ENCODE measurements at places on chromosomes 7 and 10.

DNA sequence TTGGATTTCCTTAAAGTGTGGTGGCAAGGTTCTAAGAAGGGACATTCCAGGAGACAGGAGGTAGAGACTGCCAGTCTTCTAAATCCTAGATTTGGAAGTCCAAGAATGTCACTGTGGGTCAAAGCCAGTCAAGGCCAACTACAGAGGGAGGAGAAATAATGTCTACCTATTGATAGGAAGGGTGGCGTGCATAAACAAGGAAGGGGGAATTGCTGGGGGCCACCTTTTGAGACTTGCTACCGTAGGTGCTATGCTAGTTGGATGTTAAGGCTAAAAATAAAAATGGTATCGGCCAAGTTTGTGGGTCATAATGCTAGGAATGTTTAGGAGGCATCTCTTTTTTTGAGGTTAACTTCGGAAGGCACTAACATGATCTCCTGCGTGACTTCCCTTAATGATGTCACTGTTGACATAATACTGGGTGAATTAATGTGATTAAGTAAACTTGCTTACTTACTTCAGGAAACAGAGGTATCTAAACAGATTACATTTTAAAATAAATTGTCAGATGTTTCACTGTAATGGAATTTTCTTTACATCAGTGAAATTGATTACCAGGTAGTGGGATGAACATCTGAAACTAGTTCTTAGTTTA, 4.8 kb downstream of the BTRC start:
- DNase-seq = no peak

DNA sequence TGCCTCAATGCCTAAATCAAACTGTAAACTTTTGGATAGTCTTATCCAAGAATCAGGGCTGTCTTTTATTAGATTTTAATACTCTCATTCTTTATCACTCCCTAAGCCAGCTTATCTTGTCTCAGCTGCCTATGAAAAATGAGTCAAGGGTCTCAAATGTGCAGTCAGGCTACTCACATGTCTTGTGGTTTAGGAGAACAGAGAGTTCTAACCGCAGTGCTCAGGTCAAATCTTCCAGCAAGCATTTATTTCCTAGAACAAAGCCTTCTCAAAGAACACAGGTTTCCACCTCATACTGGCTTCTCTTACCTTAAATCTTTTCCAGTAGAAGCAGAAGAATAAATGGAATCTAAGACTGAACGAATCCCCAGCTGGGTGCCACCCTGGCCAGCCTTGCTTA, 23.5 kb downstream of the HTR5A start:
- DNase-seq = no peak

DNA sequence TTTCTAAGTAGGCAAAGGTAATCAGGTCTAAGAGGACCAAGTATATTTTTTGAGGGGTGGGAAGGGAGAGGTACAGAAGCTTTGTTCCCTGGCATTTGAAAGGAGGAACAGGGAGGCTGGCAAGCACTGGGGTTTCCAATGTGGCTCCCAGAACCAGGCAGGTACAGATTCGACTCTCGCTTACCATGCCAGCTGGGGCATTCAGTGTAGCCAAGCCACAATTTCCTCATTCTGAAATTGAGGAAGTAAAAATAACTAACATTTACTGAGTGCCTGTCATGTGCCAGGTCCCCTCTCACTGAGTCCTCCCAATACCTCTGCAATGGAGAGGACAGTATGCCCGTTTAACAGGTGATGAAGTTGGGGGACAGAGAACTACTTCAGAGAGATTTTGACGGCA, 45.9 kb upstream of the BET1 start:
- DNase-seq = no peak

DNA sequence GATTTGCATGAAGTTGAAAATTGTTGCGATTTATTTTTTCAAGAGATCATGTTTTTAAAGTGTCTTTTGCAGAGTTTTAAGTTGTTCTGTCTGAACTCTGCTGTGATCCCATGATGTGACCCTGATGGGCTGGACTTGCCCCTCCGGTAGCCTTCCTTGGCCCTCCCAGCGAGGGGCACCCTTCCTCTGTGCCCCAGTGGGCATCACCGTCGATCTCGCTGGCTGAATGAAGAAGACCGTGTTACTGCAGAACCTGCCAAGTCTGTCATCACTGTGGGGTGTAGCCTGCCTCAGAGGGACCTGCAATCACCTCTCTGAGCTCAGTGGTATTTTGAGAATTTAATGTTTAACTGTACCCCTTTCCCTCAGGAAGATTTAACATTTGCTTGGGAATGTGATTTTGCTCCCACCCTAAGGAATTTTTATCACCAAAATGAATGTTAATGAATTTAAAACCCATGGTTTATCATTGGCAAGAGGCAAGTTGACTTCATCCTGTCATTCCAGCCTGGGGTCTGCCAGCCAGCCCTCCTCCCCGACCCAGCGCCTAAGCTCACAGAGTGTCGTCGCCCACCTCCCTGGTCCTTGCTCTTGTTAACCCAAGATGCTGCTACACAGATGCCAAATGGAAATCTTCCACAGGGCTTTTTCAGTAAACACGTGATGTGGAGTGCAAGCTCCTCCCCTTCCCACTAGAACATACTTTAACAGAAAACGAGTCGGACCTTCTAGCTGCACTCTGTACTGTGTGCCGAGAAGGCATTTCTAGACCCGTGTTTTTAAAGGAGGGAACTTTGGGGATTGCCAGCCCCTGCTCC, 115.4 kb downstream of the NT5C2 start:
- no peak for DNase-seq

DNA sequence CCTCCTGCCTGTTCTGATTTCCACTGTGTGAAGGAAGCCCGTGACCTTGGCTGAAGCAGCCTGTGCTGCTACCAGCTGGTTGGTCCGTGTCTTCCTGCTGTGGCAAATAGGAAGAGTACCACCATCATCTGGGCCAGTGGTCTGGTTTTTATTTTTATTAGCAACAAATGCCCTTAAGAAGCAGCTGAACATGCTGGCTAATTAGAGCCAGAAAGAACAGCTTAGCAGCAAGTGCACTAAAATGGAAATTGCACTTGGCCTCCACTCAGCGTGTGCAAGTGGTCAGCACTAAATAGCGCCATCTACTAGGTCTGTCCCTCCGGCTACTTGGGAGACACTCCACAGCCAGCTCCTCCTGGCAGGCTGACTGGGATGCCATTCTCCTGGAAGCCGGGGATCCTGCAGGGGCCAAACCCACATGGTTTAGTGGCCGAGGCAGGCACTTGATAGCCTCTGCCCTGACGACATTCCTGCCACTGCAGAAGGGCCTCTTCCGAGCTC, 690.3 kb upstream of the FOXK1 start:
- no peak for DNase-seq

DNA sequence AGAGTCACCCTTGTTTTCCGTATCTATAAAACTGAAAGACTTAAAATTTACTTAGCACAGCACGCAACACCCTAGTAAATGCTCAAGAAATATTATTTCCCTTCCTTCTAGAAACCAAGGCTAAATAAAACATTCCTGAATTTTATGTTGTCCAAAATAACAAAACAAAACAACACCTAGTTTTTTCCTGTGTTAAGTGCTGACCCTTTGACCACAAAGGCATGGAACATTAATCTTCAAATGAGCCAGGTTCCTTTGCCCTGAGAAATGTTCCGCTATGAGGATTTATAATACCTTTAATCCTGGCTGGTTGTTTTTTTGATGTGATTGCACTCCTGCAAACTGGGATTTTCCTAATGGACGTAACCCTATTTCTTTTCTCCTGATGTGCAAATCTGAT, 29.0 kb upstream of the DGKI start:
- DNase-seq = no peak

DNA sequence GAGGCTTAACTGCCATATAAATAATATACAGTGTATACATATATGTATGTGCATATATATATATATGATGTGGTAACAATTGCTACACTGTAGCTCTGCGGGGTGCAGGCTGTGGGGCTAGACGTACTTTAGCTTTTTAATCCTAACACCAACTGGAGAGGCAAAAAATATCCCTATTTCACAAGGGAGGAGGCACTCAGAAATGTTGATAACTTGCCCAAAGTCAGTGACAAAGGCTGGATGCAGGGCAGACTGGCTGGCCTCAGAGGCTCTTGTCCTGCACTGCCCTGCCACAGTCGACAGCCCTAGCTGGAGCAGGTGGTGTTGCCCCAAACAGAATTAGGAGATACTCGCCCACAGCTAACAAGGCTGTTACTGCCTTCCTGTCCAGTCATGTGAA, 1.5 kb upstream of the RELN start:
- no peak for DNase-seq

- DNase-seq = no peak
Measured at GRCh38 chr10:125096371-125096770, 64.0 kb downstream of the CTBP2 start.

GRCh38 chr10:109968953-109969759, 38.6 kb upstream of the ADD3 start:
- no peak for DNase-seq

GRCh38 chr7:94949532-94949931, 42.1 kb downstream of the PPP1R9A start:
- DNase-seq = no peak

- no peak for DNase-seq
Measured at GRCh38 chr7:135757719-135758411, 9.3 kb upstream of the FAM180A start.

GRCh38 chr10:59181668-59182067, 5.2 kb downstream of the PHYHIPL start:
- DNase-seq = no peak

GRCh38 chr7:106071356-106071998, 40.6 kb downstream of the SYPL1 start:
- peak; percentile 70 for DNase-seq

DNA sequence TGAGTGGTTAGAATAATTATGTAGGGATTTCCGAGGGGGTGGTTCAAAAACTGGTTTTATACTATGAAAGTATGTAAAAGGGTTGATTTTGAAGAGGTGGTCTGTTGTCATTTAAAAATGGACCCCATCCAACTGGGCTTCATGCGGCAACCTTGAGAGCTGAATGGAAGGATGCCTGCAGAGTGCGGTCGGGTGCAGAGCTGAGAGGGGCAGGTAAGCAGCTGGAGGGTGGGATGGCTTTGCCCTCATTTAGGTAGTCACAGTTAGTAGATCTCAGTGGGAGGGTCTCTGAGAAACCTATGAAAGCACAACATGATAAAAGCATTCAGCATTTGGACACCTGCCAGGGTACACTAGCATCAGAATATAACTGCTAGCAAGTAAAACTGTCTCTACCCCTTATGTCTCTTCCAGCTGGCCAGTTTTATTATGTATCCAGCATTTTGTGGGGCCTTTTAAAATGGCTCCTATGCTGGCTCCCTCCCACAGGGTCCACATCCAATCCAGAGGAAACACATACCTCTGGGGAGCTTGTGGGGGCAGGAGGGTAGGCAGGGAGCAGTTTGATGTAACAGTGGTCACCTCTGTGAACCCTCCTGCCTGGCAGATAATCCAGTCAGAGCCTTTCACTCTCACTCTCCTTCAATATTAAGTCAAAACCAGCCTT, 75.9 kb upstream of the MAGI2 start:
- DNase-seq = no peak

DNA sequence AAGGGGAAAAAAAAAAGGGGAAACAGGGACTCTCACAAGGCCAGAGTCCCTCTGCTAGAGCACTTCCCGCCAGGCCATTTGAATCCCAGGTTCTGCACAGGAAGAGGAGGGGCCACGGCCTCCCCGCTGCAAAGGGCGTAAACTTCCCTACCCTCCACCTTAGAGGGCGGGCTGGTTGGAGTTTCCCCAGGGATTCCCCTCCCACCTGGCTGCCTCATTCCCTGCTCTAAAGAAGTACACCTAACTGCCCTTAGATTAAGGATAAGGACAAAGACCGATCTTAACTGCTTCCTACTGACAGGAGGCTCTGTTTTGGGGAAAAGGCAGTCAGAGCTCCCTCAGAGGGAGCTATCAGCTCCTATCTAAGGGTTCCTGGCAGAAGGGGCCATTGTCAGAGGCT, 102.0 kb upstream of the ARMC3 start:
- no peak for DNase-seq

All from stimulated activated naive CD4-positive, alpha-beta T cell (primary cell).